ENCODE measurements at places on chromosomes 3 and 15.

- no peaks in the 10 kb centered on the region for H3K27me3 ChIP-seq
- H3K36me3 ChIP-seq = no peaks in the 10 kb centered on the region
- no peak within 1 kb of the TSS for H3K4me3 ChIP-seq
- no peak for DNase-seq
- H3K4me1 ChIP-seq = peaks cover 38% of the 10 kb centered on the region
Measured at GRCh38 chr3:48563382-48563918, at the start of gene UCN2. TSS of gene UCN2 (minus strand) at chr3:48563781. CDS start at chr3:48563124, 657 bp downstream.

DNA sequence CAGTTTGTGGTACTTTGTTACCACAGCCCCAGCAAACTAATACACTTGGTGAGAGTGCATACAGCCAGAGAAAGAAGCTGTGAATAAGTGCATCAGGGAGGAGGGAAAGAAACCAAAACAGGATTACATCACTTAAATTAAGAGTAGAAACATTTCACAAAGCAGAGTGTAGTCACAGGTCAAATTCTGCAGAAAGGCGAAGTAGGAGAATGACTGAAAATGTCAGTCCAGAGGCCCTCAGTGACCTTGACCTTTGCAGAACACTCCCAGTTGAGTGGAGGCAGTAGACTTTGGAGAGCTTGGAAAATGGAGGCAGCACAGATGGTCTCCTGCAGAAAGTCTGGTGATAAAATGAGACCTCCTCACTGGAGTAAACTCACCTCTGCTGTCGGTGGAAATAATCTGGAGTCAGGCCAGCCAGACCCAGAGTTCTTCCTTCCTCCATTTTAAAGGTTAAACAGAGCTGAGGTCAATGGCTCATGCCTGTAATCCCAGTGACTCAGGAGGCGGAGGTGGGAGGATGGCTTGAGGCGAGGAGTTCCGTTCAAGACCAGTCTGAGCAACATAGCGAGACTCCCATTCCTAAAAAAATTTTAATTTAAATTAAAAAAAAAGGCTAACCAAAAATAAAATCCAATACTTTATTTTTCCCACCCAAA lies 5.0 kb downstream of the CD86 start:
- DNase-seq = no peak
- no peaks in the 10 kb centered on the region for H3K27me3 ChIP-seq
- H3K36me3 ChIP-seq = no peaks in the 10 kb centered on the region
- no peak overlapping the region for H3K4me3 ChIP-seq

DNA sequence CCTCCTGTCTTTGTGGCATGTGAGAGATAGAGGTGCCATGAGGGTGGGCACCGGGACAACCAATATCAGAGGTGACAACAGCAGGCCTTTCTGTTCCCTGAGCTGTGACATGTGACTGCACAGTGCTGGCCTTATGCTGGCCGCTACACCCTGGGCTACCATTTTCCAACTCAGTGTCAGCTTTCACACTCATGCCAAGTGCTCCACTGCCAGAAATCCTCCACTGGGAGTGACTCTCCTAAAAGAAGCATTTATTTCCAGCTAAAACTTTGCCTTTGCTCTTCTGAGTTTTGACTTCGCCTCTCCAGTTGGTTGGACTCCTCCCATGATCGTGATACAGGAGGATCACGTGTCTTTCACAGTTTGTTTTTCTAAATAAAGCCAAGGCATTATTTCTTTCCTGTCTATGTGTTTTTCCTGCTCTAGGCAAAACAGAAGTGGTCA lies 31.4 kb downstream of the CA12 start:
- H3K27ac ChIP-seq = peak overlapping the region; percentile 100
- no peak overlapping the region for H3K4me3 ChIP-seq
- no peaks in the 10 kb centered on the region for H3K36me3 ChIP-seq
- H3K4me1 ChIP-seq = peaks cover 22% of the 10 kb centered on the region

DNA sequence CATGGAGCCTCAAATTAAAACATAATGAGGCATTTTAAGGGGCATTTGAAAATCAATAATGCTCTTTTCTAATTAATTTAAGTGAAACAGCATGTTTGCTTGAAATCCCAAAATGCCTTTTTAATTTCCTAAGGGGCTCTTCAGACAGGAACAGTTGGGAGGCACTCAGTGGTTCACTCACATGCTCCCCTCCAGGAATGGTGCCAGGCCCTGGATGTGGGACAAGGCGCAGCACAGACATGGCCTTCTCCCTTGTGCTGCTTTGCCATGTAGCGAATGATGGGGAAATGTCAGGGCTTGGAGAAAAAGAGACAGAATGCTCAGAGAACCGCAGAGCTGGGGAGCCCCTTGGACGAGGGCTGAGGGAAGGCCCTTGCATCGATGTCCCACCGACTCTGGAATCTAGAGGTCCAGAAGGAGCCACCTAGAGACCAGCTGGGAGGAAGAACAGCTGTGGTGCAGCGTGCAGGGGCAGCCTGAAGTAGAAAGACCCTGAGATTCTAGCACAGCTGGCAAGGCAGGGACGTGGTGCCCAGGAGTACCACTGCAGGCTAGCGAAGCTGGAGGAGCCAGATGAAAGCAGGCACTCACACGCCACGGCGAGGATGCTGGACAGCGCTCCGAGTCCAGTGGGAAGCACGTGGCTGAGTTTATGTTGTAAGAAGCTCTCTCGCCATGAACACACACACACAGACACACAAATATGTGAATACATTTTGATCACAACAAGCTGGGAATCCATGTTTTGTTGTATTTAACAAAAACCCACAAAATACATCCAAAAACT lies 27.0 kb downstream of the NSMCE3 start:
- no peak overlapping the region for H3K27ac ChIP-seq
- no peaks in the 10 kb centered on the region for H3K36me3 ChIP-seq
- H3K27me3 ChIP-seq = peaks cover 55% of the 10 kb centered on the region
- no peaks in the 10 kb centered on the region for H3K4me1 ChIP-seq
- H3K4me3 ChIP-seq = no peak overlapping the region
